Activated gamma-delta T cell treated with Interleukin-2 at 50 U/mL for 16 hours (primary cell): ENCODE measurements at places on chromosomes 6 and 20.

GRCh38 chr6:135114355-135115145 lies 59.9 kb upstream of the HBS1L start:
- no peak for DNase-seq

DNA sequence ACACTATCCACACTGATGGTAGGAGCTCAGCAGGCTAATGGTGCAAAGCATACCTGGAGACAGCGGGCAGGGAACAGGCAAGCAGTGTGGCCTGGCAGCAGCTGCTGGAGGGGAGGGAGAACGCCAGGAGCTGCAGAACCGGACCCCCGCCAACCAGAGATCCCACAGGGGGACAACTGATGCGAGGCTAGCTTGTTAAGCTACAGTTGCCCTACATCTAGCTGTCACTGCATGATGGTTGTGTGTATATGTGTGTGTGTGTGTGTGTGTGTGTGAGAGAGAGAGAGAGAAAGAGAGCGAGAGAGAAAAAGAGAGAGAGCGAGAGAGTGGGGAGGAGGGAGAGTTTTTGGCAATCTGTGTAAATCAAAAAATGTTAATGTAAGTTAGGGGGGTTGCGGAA lies 69.7 kb upstream of the NHSL1 start:
- no peak for DNase-seq

GRCh38 chr6:119313937-119314884 lies 35.4 kb downstream of the MAN1A1 start:
- peak; percentile 33 for DNase-seq

GRCh38 chr20:25283221-25283951 lies 35.5 kb downstream of the PYGB start:
- peak; percentile 2 for DNase-seq

DNA sequence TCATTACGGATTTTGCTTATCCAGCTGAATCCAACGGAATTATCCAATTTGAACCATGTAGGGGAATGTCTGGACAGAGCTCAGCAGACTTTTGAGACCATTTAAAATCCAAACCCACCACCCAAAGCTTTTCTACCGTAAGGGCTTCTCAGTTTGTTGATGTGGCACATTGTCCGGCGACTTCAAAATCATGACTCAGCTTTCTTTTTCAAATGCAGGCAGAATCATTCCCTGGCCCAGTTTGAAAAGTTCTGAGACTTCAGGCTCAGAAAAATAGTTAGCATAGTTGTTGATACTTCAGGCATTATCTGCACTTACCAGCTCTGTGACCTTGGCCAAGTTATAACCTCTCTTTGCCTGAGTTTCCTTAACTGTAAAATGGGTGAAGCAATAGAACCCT lies 182.2 kb downstream of the PTPRT start:
- DNase-seq = no peak

DNA sequence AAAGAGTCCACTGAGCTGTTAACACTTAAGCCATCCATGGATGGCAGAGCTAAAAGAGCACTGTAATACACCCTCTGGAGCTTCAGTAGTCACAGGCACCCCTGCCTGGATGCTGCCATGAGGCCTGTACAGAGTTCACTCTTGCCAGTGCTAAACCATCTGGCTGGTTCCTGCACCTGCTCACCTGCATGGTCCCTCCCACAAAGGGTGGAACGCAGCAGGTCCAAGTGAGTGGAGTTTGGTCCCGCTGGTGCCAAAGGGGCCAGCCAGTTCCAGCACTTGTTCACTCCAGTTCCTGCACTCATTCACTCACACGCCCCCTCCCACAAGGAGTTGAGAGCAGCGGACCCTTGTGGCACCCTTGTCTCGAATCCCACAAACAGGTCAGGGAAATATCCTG lies 503.5 kb downstream of the HACE1 start:
- DNase-seq = no peak

GRCh38 chr6:100775667-100776066 lies 105.5 kb downstream of the ASCC3 start:
- no peak for DNase-seq

DNA sequence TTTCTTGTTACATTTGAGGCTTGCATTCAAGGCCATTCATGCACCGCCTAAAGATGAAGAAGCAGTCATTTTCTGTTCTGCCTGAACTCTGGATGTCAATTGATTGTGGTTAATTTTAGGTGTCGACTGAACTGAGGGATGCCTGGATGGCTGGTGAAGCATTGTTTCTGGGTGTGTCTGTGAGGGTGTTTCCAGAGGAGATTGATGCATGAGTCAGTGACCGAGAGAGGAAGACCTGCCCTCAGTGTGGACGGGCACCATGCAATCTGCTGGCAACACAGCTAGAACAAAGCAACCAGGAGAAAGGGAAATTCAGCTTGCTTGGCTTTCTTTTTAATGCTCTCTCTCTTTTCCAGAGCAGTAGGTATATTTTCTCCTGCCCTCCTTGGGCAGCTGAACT lies 164.1 kb upstream of the ECI2 start:
- DNase-seq = no peak

- DNase-seq = no peak
These were observed 10.7 kb downstream of the SDC4 start for GRCh38 chr20:45337367-45338120.

- no peak for DNase-seq
These were observed 76.4 kb downstream of the EYA2 start for GRCh38 chr20:46970937-46971630.

DNA sequence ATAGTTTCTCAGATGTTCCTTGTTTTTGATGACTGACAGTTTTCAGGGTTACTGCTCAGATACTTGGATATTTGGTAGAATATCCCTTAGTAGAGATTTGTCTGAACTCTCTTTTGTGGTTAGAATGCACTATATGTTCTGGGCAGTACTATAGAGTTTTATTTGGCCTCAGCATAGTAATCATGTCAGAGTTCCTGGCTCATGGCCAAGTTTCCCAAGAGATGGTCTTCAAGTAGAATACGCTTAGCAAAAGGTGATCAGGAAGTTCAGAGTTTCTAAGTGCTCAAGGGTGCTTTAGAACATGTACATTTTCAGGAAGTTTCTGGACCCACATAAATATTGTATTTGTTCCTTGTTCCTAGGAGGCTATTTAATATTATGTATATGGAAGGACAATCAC lies 1209.7 kb upstream of the GJE1 start:
- DNase-seq = no peak

DNA sequence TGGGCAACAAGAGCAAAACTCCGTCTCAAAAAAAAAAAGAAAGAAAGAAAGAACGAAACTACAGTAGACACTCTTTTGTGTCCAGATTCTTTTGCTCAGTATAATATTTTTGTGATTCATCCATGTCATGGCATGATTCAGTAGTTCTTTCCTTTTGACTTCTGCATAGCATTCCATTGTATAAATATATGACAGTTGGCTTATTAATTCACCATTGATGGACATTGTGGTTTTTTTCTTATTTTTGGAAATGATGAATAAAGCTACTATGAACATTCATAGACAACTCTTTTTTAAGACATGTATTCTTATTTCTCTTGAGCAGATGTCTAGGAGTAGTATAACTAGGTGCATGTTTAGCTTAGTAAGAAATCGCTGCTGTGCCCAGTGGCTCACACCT lies 10.3 kb upstream of the IER3 start:
- DNase-seq = no peak

- DNase-seq = peak; percentile 54
These were observed 46.0 kb upstream of the PTPN1 start for GRCh38 chr20:50464026-50464724.

DNA sequence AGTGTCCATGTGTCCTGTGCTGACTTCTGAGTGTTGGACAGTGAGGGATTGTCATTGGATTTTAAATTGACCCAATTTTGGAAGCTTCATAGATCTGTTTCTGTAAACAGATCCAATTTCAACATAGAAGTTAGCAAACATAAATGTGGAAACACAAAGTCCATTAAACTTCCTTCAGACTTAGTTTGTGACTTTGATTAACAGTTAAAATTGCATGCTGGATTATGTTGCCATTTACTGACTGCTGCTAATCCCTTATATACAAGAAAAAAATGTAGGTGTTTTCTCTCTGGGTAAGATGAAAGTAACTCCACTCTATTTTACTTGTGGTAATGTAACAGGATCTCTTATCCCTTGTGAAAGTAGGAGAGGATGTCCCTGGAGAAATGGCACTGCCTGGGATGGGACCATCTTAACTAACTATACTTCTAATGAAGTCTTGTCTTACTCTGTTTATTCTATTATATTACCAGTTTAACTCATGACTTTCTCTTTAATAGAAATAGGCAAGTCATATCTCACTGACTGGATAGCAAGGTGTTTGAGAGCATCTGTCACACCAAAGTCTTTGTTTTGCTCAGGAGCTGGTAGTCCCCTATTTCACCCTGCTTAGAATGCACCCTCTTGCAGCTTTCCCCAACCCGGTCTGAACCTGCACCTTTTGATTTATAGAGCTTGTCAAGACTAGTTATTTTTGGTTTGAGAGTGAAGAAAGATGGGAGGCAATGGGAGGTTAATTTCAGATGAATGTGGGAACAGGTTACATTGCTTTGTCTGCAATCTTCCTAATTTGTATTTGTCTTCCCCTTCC lies 7.2 kb downstream of the TPX2 start:
- no peak for DNase-seq

DNA sequence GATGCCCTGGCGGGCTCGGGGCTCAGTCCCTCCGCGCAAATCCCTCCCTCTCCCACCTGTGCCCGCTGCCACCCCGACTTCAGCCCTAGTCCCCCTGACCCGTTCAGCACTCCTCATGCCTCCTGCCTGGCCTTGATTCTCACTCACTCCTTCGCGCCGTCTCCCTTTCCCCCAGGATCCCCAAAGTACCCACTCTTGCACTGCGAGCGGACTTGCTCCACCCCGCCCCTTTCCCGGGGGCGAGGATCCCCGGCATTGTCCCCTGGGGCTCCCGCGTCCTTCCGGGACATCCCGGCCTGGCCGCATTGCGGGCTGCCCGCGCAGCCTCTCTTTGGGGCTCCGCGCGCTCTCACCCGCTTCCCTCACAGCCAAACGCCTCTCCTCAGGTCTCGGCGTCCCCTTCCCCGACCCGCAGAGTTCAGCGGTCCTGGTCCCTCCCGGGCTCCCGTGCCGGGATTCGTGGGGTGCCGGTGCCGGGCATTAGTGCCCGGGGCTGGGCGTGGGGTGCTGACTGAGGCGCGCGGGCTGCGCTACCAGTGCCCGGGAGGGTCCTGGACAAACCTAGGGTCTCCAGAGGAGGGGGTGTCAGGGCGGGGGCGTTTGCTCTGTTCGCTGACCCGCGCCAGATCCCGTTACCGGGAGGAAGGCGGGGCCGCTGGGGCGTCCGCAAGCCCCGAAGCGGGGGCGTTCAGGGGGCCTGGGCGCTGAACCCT lies 45.5 kb upstream of the SUPT3H start:
- peak; percentile 14 for DNase-seq

- no peak for DNase-seq
These were observed 327.0 kb downstream of the NRN1 start for GRCh38 chr6:5679691-5680090.

DNA sequence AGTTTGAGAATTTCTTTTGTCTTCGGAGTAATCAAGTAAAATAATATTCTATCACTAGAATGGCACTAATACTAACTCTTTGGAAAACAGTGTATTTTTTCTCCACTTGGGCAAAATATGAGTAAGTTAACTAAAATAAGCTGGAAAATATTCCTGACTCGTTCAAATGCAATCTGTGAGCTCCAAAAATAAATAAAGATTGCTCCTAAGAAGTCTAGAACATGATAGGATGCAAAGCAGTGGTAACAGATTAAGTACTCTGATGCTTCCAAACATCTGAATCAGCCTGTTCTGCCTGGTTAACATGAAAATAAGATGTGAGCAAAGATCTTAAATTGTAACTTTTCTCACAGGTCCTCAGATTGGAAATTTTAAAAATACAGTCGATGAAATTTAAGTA lies 285.1 kb upstream of the ID4 start:
- DNase-seq = no peak

DNA sequence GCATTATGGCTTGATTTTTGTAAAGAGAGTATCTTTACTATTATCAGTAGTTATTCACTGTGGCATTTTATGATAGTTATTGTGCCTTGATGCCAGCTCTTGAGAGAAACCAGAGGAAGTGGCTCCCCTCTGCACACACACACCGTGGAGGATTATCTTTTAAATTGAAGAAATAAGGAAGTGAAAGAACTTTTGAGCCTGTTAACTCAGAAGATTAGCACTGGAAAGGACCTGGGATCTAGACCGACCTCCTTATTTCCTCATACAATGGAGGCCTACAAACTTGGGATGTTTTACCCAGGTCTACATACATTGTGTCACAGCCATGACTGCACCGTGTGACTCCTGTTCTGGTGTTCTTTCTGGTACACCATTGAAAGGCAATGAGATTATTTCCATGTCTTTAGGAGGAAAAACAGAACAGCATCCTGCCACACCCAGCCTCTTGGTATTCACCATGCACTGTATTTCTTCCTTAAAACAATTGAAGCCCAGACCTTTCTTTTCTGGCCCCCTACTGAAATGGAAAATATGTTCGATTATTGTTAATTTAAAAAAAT lies 40.6 kb downstream of the HECA start:
- DNase-seq = no peak

- no peak for DNase-seq
These were observed 46.6 kb downstream of the OR2B6 start for GRCh38 chr6:28003661-28004060.

DNA sequence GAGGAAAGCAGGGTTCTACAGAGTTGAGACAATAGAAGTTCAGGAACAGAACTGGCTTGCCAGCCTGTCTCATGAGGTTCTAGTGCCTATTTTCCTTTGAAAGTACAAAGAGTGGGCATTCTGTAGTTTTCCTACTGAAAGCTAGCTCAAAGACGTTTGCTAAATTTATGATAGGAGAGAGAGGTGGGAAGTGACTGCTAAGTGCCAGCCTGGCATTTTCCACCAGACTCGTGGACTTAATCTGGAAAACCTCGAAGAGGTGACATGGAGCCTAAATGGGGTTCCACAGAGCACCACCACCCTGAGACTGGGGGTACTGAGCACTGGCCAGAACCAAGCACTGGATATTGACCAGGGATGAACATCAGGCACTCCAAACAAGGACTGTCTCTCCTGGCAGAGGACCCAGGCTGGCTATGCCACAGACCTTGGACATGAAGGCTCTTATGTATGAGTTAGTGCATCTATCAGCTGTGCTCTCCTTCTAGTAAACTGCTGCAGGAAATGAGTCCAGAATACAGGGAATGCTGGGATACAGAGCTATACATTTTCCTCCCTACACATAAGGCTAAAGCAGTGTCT lies 7.1 kb downstream of the PEX6 start:
- no peak for DNase-seq

GRCh38 chr6:24583463-24584381 lies 62.3 kb downstream of the KIAA0319 start:
- DNase-seq = peak; percentile 71

- no peak for DNase-seq
These were observed 19.0 kb upstream of the KIFC1 start for GRCh38 chr6:33372526-33373123.

- no peak for DNase-seq
These were observed 867 bp downstream of the NPBWR2 start for GRCh38 chr20:64106435-64106961.

- DNase-seq = no peak
These were observed 768.8 kb upstream of the SLC35B3 start for GRCh38 chr6:9204171-9204570.

GRCh38 chr6:140032189-140032588 lies 657.7 kb upstream of the CITED2 start:
- DNase-seq = no peak

GRCh38 chr6:71766146-71766760 lies 120.1 kb upstream of the RIMS1 start:
- no peak for DNase-seq
